ENCODE measurements at places on chromosomes 13 and 19.

DNA sequence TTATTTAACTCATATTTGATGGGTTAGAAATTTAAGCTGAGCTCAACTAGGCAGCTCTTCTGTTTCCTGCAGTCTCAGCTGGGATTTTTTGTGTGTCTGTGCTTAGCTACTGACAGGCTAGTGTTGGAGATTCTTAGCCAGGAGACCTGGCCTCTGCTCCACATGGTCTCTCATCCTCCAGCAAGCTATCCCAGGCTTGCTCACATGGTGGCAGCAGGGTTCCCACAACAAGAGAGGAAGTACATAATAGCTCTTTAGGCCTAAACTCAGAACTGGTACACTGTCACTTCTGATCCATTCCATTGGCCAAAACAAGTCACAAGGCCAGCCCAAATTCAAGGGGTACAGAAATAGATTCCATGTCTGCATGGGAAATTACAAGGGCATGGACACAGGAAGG lies 406.2 kb downstream of the SUCLA2 start:
- DNase-seq: no peak

GRCh38 chr19:58557221-58558065 lies 968 bp downstream of the UBE2M start:
- DNase-seq: peak; percentile 5

DNA sequence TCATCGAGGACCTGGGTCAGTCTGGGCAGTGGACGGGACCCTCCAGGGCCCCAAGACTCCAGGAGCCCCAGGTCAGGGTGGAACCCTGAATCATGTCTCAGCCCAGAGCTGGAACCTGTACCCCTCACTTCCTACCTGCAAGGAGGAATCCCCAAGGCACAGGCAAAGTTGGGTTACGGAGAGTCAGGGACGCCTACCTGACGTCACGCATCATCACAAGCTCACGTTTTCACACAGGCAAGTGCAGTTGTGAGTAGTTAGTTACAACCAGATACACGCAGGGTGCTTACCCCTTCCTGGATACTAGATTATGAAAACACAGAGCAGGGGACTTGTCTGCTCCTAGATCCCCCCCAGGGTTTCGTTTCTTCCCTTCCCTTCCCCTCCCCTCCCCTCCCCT lies 1.9 kb downstream of the RETN start:
- no peak for DNase-seq

- DNase-seq: no peak
Observed at GRCh38 chr13:31869582-31869981, 130.3 kb downstream of the RXFP2 start.

GRCh38 chr19:11382898-11383705 lies 1.0 kb downstream of the EPOR start:
- peak; percentile 81 for DNase-seq

GRCh38 chr19:41442473-41443355 lies at the start of gene ERICH4:
TSS of gene ERICH4 (plus strand) at chr19:41443156. CDS start at chr19:41443170, 14 bp downstream.
- no peak for DNase-seq

DNA sequence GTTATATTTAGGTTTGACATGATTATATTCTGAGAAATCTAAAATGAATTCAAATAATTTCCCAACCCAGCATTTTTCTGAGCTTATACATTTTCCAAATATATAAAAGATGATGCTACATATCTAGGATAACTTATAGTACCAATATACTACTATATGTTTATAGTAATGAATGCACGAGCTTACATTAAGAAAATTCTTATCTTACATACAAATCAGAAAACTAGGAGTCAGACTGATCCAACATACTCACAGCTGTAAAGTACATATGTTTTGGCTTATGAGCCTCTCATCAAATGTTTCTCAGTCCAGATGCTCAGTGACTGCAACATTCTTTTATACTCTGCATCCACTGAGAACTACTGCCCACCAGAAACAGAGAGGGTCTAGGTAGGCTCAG lies 491.3 kb upstream of the KLF12 start:
- no peak for DNase-seq
